ENCODE measurements at places on chromosomes 4 and X.

DNA sequence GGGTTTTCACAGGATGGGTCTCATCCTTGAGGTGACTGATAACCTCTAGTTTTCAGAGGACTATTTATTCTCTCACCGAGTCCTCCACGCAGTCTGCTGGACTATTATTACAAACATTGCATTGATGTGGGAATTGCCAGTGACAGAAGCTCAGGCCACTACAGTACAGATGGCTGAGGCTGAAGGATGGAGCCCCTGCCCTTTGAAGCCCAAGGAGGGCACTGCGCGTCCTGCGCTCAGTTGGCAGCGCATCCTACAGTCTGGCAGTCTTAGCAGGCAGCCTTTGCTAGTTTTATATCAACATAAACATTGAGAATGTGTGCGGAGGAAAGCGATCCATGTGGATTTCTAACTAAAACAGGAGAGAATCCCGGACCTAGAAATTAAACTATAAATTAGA, 1.5 kb upstream of the RELL1 start:
- DNase-seq, result no peak

DNA sequence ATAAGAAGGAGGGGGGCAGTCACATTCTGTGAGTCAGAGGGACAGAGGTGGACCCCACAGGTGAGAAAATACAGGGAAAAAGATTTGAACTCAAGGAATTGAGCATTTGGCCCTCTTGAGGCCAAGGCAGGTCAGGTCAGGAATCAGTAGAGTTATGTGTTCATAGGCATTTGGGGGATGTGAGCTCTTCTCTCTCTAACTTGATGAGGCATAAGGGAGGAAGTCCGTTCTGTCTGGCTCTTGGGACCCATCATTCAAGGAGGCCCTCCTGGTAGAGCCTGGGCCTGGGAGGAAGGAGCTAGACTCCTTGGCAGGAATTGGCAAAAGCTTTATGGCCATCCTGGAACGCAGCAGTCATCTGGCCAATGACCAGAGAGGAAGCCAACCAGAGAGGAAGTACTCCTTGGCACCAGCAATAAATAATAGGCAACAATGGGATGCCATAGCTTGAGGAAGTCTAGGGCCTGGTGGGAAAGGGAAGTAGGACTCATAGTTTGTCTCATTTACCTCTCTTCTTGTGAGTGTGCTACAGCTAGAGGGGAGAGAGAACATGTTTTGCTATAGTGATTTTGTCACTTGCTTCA, 53.0 kb downstream of the MSN start:
- no peak for DNase-seq

GRCh38 chr4:55475394-55476243, 71.1 kb downstream of the CLOCK start:
- no peak for DNase-seq

DNA sequence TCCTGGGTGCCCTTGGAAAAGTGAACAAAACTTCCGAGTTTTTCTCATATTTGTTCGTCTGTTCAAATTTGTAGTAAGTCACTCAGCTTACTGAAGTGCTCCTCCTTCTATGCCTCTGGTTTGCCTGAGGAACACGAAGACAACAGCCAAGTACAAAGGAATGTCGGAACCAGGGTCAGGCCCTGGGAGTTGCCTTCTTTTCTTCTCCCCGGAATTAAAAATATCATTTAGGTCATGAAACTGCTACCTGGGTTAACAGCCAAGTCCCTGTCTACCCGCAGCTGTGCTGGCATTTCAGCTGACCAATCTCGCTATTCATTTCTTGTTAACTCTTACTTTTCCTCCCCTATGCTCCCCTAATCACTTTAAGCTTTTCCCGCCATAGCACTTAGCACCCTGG, 137.6 kb upstream of the TEX13D start:
- no peak for DNase-seq

DNA sequence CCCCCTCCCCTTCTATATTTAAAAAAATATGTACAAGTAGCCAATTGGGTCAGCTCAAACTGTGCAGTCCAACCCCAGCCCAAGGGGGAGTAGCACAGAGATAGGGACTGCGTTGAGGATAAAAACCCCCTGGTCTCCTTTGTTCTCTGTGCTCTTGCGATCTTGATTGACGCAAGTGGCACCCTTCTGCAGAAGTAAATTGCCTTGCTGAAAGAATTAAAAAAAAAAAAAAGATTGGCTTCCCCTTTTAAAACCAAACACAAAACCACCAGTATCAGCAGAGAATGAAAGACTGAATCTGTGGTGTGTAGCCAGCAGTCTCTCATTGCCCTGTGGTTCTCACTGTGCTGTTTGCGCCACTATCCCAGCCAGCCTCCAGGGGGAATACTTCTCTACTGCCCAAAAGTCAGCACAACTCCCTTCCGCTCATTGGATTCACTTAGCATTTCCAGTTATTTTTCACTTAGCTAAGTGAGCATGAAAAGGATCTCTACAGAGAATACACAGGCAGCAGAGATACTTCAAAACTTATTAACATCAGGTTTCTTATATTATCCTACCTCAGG, 29.7 kb downstream of the MANBA start:
- DNase-seq, result no peak

DNA sequence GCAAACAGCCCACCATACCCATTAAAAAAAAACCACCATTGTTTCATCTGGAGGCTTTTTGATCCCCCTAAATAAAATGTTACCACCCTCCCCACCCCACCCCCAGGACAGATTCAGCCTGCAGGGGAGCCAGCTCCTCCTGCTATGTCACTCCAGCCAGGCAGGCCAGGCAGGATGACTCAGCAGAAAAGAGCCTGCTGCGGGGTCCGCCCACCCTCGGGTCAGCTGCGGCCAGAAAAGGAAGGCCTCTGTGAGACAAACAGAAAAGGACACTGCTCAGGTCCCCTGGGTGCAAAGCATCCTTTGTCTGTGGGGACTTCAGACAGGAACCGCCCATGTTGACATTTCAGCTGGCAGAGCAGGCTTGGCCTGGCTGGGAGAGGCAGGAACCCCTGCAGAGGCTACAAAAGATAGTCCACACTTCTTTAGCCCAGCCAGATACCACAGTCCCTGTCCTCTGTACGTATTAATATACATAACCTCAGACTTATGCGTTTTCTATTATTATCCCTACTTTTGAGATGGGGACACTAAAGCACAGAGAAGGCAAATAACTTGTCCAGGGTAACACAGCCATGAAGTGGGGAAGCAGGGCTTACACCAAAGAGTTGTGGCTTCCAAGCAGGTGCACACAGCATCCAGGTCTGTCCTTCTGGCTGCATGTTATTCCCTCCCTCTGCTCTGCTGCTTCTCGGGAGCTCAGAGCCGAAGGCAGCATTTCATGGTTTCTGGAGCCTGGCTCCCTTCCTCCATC, 147.7 kb downstream of the CPEB2 start:
- no peak for DNase-seq

DNA sequence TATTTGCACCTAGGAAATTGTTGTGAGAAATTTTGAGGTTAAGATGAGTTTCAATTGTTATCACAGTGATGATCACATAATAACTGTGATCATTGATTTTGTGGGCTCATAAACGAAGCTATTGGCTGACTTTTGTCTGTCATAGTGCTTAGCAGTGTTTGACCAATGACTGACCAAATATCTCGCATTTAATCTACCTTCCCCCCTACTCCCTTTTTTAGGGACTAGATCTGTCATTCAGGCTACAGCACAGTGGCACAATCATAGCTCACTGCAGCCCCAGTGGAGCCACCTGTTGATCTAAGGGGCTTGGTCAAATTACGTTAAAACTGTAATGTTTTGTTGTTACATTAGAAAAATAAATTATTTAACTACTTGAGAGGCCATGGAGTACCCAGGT, 1.5 kb downstream of the FUNDC2 start:
- DNase-seq, result no peak

DNA sequence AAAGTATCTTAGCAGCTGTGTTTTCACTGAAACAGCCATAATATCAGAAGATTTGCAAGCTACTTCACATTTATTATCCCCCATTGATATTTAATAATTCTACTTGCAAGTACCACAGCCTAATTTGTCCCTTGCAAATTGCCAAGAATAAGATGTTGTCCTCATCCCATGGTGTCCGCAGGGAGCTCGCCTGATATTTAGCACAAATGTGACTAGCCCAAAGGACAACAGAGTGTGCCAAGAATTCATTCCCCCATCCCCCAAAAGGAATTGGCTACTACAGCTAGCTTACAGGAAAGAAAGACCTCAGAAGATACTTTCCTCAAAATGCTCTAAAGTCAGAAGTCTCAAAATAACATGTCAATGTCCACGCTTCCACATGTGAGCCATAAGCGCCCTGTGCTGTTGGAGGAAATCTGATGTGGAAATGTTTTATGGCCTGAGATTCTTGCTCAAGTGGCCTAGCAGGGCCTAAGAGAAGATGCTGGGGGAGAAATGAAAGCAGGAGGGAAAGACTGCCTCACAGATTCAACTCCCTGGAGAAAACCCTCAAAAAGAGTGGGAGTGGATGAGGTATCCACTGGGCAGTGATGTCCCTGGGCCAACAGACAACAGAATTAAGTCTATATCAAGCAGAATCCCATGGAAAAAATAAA, 111.4 kb downstream of the SH3KBP1 start:
- DNase-seq, result no peak

DNA sequence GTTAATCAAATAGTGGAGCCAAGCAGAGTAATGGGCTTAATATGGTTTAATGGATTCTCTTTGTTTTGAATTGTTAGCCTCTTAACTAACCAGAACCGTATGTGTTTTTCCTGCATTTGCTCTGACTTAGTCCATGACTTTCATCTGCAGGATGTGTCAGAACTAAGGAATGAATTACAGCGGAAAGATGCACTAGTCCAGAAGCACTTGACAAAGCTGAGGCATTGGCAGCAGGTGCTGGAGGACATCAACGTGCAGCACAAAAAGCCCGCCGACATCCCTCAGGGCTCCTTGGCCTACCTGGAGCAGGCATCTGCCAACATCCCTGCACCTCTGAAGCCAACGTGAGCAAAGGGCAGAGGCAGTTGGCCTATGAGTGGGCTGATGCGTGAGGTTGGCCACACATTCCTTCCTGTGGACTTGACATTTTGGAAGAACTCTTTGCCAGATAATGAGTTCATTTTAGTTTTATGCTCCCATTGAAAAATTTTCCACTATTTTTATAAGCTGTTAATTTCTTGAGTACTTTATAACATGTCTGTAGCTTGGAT, 9.1 kb downstream of the MED28 start:
- no peak for DNase-seq

- DNase-seq, result no peak
Measured at GRCh38 chr4:130183096-130183495, 1087.1 kb downstream of the C4orf33 start.

DNA sequence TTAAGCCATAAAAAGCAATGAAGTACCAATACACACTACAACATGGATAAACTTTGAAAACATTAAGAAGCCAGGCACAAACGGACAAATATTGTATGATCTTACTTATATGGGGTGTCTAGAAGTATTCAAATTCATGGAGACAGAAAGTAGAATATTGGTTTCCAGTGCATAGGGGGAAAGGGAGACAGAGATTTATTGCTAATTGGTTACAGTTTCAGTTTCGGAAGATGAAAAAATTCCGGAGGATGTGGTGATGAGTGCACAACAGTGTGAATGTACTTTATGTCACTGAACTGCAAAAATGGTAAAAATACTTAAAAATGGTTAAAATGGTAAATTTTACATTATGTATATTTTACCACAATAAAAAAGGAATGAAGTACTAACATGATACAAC, 5.1 kb upstream of the PRDX4 start:
- no peak for DNase-seq

- no peak for DNase-seq
Measured at GRCh38 chr4:2823301-2823670, 20.4 kb upstream of the ADD1 start.

DNA sequence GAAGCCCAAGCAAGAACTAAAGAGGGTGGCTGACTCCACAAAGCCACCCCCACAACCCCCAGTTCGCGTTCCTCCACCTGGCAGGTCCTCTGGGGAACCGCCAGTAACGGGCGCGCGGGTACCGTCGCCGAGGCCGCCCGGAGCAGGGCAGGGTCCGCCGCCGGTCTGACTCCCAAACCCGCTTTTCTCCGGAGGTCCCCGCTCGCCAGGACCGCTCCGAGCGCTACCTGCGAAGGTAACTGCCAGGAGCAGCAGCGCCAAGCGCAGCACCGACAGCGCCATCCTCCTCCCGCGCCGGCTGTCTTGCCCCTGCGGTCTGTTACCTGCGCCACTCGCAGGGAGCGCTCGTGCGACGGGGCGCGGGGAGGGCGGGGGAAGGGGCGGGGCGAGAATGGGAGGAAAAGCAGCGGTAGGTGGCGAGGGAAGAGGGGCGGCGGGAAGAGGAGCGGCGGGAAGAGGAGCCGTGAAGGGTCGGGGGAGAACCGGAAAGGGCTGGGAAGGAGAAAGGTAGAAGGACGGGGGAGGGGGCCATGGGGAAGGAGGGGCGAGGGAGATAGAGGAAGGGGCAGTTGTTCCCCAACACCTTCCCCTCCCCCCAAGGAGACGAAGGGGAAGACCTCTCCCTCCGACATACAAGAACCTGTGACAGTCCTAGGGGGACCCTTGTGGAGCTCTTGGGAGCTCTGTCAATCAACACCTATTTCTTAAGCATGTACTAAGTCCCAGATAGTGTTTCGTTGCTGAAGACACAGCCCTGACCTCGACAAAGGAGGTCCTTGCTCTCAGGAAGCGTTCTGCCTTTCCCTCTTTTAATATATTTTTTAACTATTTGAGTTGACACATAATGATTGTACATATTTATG, at the start of gene SPINK2:
TSS of gene SPINK2 (minus strand) at position 321 of the 863 bp plus-strand sequence. CDS start at position 282, 39 bp downstream.
- DNase-seq, result peak; percentile 45

- no peak for DNase-seq
Measured at GRCh38 chr4:56662782-56663468, 18.2 kb downstream of the HOPX start.

Measured in NCI-H526 treated with DMSO at 0.1 percent for 48 hours (cell line).